NCI-H1694 (cell line): ENCODE measurements at places on chromosomes 12 and 14.

- DNase-seq = no peak
Observed at GRCh38 chr14:65007202-65007601, 20.5 kb downstream of the FNTB start.

- DNase-seq = no peak
Observed at GRCh38 chr14:23864861-23865260, 88.7 kb upstream of the DHRS4 start.

DNA sequence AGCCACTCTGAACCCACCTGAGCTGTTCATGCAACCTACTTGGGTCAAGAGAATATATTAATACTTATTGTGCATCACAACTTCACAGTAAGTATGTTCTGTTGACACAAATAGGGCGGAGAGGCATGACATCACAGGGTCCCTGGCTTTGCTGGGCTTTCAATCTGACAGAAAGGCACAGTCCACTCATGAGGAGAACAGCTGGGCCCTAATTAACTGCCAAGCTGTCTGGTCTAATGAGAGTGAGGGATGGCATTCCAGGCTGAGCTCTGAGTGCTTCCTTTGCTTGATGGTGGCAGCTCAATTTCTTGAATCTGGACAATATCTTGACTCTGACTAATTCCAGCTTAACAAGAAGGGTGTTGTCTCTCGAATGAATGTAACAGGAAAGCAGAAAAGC is 2.0 kb downstream of the EFCAB11 start:
- peak; percentile 13 for DNase-seq

DNA sequence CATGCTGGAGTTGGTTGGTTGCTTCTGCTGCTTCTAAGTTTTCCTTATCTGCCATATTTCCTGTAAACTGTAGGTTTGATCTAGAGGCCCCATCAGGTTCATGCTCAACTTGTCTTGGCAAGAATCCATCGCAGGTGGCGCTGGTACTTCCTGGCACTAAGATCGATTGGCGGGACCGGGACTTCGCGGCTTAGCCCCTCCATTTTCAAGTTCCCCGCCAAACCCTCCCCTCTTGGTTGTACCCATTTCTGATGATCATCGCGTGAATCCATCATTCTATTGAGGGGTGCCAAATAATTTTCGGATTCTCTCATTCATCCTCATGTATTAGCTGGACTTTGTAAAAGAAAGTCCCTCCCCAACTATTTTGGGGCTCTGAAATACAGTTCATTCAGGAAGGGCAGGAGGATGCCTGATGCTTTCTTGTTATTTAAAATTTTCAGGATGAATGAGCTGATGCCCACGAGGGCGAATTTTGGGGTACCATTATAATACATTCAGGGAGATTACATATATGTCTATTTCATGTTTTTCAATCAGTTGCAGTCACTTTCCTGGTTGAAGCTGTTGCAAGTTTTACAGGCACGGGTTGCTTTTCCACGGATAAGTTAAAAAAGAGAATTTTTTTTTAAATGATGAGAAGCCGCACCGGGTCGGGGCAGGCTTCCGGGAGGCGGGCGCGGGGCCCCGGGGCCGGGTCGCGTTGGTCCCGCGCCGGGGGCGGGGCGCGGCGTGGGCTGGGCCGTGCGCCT is 395 bp upstream of the BRI3BP start:
- no peak for DNase-seq

DNA sequence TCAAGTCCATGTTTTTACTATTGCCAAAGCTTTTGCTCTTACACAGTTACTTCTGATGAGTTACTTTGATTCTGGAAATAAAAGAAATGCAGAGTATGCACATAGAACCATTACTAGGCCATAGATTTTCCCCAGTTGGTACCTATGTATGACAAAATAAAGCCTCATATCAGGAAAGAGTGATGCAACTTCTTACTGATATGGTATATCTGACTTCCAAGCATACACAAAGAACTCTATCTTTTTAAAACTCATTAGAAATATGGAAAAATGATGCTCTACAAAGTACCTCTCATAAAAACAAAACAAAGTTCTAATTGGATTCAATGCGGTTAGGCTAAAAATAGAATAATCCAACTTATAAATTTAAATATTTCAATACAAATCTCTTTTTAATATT is 92.1 kb downstream of the STXBP6 start:
- DNase-seq = no peak

GRCh38 chr12:43348221-43348620 is 203.8 kb downstream of the ADAMTS20 start:
- DNase-seq = no peak

DNA sequence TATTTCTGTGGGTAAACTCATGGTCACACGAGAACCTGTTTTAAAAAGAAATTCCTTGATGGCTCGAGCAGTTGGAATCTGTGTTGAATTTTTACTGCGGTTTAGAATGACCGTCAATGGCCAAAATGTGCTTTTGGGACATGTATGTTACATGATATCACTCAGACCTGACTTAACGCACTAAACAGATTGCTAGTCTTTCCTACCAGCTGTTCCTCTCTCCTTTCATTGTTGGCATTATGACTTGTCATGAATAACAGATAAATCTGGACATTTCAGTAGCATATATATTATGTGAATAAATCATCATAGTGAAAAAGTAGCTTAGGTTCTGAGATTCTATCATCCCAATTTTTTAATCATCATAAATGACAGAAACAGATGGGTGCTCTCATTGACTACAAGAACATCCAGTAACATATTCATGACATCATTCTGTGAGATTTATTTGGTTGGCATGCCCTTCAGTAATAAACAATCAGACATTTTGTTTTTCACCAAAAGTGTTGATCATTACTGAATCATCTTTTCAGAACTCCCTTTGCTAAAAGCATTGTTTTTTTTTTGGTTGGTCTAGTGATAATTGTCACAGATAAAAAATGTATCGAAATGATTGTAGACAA is 57.9 kb upstream of the NAV3 start:
- no peak for DNase-seq

DNA sequence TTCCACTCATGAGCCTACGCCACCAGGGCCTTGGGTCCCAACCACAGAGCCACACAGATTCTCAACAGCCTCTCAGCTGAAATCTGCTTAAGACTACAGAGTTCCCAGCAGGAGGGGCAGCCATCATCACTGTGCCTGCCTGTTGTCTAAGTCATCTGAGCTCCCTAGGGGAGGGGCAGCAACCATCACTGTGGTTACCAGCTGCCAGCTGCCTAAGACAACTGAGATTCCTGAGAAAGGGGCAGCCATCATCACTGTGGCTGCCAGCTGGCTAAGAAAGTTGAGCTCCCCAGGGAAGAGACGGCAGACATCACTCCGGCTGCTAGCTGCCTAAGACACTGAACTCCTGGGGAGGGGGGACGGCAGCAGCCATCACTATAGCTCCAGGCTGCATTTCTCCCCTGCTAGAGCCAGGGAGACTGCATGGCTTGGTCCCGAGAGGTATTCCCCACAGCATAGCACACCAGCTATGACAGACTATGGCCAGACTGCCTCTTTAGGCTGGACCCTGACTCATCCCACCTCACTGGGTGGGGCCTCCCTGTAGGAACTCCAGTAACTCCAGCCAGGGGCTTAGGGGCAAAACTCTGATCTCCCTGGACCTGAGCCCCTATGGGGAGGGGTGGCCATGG is 37.2 kb upstream of the C14orf132 start:
- DNase-seq = peak; percentile 41

DNA sequence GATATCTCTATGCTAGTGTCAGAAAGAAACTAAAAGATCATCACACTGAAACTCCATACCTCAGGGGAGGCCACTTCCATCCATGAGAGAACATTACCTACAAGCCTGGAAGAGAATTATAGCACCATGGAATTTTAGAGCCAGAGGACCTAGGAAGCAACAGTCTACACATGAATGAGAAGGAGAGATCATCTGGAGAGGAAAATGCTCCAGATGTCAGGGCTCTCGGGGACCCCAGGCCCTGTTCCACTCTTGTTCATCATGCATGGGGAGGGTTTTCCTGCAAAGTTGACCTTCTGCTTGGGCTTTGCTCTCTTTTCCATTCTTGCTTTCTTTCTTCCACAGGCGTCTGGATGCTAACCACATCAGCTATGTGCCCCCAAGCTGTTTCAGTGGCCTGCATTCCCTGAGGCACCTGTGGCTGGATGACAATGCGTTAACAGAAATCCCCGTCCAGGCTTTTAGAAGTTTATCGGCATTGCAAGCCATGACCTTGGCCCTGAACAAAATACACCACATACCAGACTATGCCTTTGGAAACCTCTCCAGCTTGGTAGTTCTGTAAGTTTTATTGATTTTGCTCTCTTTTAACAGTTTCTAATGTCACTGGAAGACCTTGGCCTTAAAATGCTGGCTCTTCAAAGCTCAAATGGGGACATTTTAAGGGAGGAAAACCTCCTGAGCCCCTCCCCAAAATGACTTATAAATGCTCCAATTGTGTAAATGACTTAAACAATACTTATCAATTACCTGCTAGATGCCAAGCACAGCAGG is 110.7 kb downstream of the ZFC3H1 start:
- no peak for DNase-seq

DNA sequence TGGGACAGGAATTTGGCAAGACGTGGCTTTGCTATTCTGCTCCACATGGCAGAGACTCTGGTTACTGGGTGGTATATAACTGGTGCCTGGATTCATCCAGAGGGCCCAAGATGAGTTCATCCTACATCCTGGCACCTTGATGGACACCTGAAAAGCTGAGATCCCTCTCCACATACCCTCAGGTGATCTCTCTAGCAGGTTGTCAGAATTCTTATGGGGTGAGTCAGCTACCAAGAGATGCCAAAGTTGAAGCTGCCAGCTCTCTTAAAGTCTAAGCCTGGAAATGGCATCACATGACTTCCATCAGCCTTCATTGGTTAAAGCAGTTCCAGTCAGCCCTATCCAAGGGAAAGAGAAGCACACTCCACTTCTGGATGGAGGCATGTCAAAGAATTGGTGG is 300.7 kb upstream of the SEL1L start:
- DNase-seq = no peak

GRCh38 chr12:128852885-128853599 is at the start of gene GLT1D1:
Gene GLT1D1 (plus strand): TSS chr12:128853478. CDS start chr12:128853582, 104 bp downstream.
- no peak for DNase-seq

DNA sequence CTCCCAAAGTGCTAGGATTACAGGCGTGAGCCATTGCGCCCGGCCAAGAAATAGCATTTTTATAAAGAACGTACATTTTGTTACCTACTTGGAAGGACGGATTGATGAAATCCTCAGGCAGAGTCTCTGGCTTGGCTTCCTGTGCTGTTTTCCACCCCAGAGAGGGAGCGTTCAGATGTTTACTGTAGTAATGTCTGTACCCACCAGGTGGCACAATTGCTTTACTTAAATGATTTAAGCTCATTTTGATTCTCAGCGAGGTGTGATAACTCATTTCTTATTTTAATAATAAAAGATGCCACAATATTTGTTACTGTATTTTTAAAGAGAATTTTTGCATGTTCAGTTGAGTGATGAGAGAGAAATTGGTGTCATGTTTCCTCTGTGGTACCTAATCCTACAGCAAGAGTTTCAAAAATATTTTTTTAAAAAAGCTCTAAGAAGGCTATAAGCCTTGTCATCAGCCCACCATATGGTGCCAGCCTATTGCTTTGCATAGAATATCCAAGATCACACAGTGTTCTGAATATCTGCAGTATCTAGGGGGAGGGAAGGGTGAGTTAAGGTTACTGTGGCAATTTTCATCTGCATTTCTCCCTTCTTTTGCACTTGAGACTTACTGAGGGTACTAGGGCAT is 82.6 kb upstream of the TRAF3 start:
- peak; percentile 99 for DNase-seq

DNA sequence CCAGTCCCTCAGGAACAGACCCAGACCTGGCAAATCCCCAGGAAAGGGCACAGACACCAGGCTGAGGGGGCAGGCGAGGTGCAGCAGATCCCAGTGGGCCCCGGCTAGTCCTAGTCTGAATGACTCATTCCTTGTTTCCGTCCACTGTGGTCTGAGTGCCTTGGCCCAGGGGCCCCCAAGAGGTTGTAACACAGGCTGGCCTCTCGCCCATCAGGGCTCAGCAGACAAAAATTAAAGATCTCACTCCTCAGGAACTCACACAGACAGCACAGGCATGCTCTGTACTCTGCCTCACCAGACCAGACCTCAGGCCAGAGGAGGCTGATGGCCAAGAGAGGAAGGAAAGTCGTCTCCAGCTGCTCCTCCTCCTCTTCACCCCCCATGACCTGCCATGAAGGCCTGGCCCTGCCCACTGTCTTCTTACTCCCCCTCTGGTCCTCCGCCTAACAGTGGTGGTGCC is 7.7 kb upstream of the LTBP2 start:
- no peak for DNase-seq
